Stimulated activated CD8-positive, alpha-beta memory T cell treated with anti-CD3 and anti-CD28 coated beads, Interleukin-4, amount 100 ng/mL, for 1 hour (primary cell): ENCODE measurements at places on chromosomes 4 and X.

GRCh38 chr4:182648766-182649165, 268.4 kb downstream of the DCTD start:
- no peak for DNase-seq

- no peak for DNase-seq
Observed at GRCh38 chr4:95536650-95537049, 12.1 kb downstream of the UNC5C start.

GRCh38 chr4:6230502-6230785, 30.1 kb upstream of the JAKMIP1 start:
- no peak for DNase-seq

DNA sequence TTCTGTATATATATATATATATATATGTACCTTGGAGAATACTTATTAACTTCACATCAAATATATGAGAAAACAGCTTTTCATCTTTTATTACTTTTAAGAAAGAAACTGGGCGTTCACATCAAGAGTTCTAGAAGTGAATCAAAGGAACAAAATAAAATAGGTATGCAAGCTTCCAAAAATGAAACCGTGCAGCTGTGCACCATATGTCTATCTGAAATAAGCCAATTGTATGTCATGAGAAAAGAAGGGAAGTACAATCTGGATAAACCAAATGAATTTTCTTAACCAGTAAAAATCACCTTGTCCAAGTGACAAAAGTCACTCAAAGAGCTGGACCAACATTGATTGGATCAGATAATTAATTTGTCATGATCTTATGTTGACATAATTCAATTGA, 405.4 kb upstream of the TECRL start:
- DNase-seq = no peak

GRCh38 chr4:153349206-153349805, 4.8 kb downstream of the MND1 start:
- no peak for DNase-seq

- DNase-seq = no peak
Observed at GRCh38 chr4:123579961-123580360, 183.4 kb downstream of the SPRY1 start.

DNA sequence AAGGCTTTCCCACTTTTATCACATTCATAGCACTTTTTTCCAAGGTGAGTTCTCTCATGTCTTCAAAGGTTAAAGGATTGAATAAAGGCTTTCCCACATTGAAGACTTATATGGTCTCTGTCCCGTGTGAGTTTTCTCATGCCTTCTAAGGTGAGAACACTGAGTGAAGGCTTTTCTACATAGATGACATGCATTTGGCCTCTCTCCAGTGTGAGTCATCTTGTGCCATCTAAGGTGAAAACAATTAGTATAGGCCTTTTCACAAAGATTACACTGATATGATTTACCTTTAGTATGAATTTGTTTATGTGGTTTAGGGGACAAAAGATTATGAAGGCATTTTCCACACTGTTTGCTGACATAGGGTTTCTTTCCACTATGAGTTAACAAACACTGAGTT, 21.2 kb downstream of the USP17L30 start:
- DNase-seq = no peak

- no peak for DNase-seq
Observed at GRCh38 chr4:125254106-125254505, 60.6 kb upstream of the FAT4 start.

GRCh38 chr4:143502231-143502630, 11.3 kb upstream of the SMARCA5 start:
- DNase-seq = no peak

- DNase-seq = no peak
Observed at GRCh38 chr4:48196758-48197504, 62.9 kb upstream of the TXK start.

DNA sequence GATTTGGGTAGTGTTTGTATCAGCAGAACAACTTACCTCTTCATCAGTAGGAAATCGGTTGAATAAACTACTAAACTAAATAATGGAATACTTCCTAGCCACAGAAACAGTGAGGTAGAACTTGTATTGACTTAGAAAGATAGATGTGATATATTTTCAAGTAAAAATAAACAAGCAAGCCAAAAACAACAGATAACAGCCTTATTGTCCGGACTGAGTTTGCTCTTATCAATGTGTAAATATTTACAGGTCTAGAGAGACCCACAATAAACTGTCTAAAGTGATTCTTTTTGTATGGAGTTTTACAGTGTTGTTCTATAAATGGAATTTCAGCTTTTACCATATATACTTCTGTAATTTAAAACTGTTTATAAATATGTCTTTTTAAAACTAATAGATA, 721.8 kb downstream of the ADGRL3 start:
- no peak for DNase-seq

DNA sequence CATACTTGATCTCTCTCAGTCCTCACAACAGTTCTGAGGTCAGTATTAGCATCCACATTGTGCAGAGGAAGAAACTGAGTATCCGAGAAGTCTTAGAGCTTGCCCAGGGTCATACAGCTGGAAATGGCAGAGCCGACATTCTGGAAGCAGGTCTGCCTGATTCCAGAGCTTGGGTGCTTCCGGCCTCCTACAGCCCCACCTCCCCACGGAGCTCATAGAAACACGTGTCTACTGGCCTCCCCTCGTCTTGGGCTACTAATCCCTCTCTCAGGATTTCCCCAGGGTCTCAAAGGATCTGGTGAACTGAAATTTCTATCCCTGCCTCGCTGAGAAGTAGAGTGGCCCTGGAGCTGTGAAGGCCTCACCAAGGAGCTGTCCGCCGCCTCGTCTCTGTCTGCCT, 12.0 kb upstream of the KDM5C start:
- DNase-seq = no peak

DNA sequence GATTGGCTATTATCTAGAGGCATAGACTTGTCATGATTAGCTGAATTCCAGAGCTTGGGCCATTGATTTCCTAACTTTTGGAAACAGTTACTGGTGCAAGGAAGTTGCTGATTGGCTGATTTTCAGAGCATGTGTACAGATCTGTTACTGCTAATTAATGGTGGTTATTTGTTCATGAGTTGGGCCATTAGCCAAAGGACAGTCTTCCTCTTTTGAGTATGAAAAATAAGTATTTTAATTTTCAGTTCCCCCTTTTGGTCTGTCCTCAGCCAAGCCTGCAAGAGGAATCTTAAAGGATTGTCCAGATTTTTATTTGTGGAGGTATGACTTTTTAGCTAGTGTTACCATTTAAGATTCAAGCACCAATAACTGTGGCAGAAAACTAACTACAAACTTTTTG, 7.0 kb upstream of the DSPP start:
- DNase-seq = no peak

DNA sequence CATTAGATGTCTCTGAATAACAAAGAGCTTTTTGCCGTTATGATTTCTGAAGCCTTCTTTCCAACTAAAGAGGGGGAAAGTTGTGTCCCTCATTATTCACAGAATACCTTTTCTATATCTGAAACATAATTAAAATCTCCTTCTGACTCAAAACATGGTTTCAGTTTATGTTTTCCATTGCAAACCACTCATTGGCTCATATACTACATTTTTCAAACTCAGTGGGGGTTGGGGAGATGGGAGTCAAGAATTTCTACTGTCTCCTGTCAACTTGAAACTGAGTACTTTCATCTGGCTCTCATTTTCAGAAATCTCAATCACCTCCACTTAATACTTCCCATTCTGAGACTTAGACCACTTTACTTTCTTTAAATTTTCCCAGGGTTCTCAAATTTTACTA, 1839.5 kb upstream of the PCDH10 start:
- DNase-seq = no peak

GRCh38 chr4:182194091-182194824, 48.9 kb upstream of the TENM3 start:
- DNase-seq = no peak

DNA sequence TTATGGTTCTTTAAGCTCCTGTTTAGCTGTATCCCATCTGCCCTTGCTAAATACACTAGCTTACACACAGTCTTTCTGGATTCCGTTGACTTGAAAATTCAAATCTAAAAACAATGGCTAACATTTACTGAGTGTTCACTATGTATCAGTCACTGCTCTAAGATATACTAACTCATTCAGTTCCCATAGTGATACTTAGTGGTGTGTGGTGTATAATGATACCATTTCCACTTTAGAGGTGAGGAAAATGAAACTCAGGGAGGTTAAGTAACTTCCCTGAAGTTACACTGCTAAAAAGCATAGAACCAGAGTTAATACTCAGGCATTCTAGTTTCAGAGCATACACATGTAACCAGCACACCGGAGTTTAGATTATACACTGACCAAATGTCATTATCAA, 762.0 kb downstream of the GRID2 start:
- no peak for DNase-seq

DNA sequence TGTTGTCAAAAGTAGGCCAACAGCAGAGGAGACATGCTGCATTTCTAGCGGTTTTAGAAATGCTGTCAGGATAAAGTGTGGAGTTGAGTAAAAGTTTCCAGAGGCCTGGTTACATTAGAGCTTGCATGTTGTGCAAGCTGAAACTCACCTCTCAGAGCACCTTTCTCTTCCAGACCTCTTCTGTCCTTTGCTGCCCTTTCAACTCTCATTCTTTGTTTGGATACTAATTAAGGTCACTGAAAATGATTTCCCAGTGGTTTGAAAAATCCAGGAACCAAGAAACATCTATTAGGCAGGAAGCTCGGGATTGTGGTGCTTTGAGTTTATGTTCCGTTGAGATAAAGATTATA, 426.6 kb downstream of the MAPK10 start:
- no peak for DNase-seq

DNA sequence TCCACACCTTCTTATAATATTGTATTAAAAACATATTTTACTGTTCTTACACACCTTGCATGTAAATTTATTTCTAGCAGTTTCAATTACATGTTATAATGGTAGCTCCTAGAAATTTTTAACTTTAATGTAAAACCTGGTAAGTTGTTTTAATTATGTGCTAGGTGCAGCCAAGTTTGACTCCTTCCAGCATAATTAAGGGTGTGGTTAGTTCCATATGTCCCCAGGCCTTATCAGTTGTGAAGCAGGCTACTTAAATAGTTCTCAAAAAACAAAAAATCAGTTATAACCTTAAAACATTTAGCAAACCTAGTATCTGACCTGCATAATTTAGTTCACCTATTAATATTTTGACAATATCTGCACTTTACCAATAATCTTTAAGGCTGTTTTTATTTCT, 26.9 kb upstream of the PASD1 start:
- no peak for DNase-seq

- no peak for DNase-seq
Observed at GRCh38 chrX:133607419-133608348, 192.4 kb upstream of the GPC4 start.

DNA sequence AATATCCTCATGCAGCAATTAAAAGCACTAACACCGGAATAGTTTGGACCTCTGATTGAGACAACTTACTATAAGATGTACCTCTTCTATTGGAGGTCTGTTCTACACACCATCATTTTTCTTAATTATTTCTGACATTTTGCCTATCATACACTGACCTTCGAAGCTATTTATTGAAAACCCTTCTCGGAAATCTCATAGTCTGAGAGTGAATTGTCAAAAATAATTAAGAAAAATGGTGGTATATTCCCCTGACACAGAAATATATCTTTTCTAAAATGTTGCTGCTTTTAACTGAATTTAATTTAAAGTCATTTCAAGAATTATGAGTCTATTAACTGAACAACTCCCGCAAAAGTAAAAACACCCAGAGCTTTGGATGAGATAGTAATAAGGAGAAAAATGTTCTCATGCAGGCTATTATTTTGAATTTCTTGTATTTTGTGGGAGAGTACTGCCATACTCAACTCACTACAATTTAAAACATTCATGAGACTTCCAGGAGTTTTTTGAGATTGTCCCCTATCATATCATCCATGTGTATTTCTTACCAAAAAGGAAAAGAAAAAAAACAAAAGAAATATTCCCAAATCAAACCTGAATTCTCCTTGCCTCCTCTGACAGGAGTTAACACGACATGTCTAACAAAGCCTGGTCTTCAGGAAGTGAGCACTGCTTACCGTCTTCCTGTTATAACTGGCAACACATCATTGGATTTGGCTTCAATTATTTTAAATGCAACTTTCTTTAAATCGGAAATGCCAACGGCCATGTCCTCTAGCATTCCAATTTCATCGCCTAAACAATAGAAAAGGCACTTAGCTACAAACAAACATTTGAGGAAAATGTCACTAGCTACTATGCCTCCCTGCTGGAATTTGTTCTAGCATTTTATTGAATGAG, 485.3 kb downstream of the IL15 start:
- DNase-seq = no peak

DNA sequence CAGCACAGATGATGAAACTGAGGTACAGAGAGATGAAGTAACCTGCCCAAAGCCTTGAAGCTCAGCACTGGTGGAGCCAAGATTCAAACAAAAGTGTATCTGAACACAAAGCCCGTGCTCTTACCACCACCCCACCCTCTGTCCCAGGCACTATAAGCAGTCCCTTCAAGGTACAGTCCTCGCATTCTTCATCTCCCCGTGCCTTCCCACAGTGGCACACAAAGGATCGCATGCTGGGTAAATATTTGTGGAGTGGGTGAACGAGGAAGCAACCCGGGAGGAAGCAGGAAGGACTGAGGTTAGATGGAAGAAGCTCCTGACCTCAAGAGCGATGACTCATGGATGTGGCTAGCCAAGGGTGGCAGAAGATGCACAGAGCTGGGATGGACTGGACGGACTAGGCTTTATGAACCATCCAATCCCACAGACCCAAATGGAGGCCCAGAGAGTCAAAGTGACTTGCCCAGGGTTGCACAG, 18.4 kb downstream of the IQSEC2 start:
- no peak for DNase-seq

GRCh38 chr4:40340030-40340429, 4.9 kb downstream of the CHRNA9 start:
- no peak for DNase-seq

GRCh38 chr4:132240081-132240480, 909.0 kb upstream of the PCDH10 start:
- DNase-seq = no peak

GRCh38 chr4:185120631-185120946, 22.5 kb upstream of the SLC25A4 start:
- DNase-seq = no peak

DNA sequence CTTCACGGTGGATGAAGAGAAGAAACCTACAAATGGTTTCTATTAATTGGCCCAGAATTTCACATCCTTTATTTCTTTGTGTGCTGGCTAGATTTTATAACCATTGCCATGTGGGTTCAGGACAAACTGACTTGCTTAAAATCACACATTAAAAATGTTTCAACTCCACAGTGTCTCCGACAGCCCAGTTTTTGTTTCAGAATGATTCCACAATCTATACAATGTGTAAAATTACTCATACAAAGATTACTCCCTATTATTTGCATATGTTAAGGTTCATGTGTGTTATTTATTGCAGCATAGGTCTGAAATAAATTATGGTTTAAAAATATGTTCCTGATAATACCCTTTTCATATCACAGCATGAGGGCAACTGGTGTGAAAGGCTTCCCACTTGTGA, 20.6 kb downstream of the DCHS2 start:
- DNase-seq = no peak
